ENCODE measurements at places on chromosomes 13 and 19.

- no peak for DNase-seq
Measured at GRCh38 chr13:51995677-51996551, 15.3 kb downstream of the ATP7B start.

DNA sequence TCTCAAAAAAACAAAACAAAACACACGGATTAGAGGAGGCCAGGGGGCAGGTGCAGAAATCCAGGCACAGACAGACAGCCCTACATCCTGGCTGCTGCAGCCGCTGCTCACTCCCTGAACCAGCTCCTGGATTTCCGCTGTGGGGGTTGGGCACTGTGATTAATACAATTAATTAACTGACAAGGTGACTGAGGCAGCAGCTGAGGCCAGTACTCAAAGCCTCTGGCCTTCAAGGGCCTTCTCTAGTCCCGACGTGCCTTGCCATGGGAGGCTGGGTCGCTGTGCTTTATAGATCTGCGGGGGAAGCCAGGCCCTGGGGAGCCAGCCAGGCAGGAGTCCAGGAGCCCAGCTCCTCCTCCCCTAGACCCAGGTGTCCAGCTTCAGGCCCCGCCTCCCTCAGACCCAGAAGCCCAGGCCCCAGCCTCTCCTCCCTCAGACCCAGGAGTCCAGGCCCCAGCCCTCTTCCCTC is 4.6 kb downstream of the NECTIN2 start:
- no peak for DNase-seq

- no peak for DNase-seq
Measured at GRCh38 chr13:99191900-99192399, 8.7 kb upstream of the UBAC2 start.

- DNase-seq: no peak
Measured at GRCh38 chr19:13841086-13841961, 35.6 kb upstream of the NANOS3 start.

- DNase-seq: no peak
Measured at GRCh38 chr13:48297131-48297786, 6.3 kb upstream of the RB1 start.

- no peak for DNase-seq
Measured at GRCh38 chr13:26230703-26231102, 8.6 kb upstream of the RNF6 start.

GRCh38 chr19:40365613-40366401 is 17.3 kb downstream of the PLD3 start:
- DNase-seq: peak; percentile 70

- DNase-seq: no peak
Measured at GRCh38 chr13:31322026-31322425, 122.3 kb downstream of the B3GLCT start.

- no peak for DNase-seq
Measured at GRCh38 chr19:28021259-28022185, 1191.4 kb downstream of the UQCRFS1 start.

DNA sequence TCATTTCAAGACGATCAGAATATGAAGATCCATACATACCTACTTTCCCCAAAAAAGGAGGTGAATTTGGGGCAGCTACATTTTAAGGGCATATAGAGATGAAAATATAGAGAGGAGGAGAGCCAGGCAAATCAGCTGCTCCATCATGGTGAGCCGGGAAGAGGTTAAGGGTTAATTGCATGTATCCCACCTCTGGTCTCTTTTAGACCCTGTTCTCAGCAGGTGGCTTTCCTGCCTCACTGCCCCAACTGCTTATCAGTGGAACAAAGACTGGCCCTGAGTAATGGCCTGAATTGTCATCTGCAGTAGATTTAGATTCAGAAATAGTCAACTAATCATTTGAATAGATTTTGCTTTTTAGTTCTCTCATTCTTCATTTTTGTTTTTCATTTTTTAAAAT is 206.6 kb downstream of the SPRY2 start:
- DNase-seq: no peak

GRCh38 chr19:37966211-37966661 is 59.2 kb downstream of the SIPA1L3 start:
- DNase-seq: no peak

- no peak for DNase-seq
Measured at GRCh38 chr19:17404015-17404414, 1.4 kb downstream of the BST2 start.

- DNase-seq: no peak
Measured at GRCh38 chr19:33156334-33156733, 24.4 kb downstream of the WDR88 start.

GRCh38 chr19:51822325-51822724 is 27.4 kb downstream of the FPR3 start:
- no peak for DNase-seq

GRCh38 chr19:37907735-37908455 is 887 bp downstream of the SIPA1L3 start:
- DNase-seq: no peak

DNA sequence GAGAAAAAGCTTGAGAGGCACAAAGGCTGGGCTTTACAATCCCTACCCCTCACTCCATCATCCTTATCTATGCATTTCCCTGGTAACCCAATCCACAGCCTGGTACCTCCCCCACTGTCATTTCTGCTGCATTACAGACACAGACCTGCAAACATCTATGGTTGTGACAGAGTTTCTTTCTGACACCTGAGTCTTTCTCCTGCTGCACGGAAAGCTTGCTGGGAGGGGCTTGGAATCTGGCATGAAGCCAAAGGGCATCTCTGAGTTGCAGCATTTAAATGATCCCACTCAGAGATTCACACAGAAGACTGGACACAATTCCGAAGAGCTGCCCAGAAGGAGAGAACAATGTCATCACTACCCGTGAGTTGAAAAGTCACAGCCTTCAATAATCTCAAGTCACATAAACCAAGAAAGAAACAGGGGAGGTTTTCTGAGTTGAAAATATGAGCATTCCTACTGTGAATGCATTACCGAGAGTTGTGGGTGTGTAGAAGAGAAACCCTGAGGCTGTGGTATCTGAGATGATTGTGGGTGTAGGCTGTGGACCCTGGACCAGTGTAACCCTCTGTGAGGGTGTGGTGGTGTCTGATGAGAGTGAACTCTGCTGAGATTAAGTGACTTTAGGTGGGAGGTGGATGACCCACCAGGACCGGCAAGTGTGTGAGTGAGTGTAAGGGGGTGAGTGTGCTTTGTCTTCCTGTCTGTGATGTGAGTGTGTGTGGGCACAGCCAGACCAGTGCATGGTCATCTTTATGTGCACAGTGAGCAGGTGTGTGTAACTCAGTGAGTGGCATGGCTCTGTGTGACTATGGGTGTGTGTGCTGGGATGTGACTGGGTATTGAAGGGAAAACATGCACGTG is at the start of gene LGALS14:
LGALS14 (plus strand) TSS at position 301 of the 864 bp plus-strand sequence; CDS start at position 349, 48 bp downstream.
- no peak for DNase-seq

DNA sequence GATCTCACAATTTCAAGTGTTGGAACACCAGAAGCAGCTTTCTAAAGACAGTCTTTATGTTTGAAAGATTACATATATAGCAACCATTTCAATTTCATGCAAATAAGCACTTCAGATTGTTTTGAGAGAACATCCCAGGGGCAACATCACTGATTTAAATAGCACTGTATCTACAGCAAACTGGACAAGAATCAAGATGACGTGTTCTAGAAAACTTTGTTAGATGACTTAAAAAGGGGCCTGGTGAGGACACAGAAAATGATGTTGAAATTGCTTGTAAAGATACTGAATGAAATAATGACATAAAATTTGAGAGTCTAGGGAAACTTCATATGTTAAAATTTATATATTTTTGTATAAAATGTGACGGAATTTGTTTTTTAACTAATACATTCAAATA is 277.1 kb downstream of the KLF12 start:
- no peak for DNase-seq

- no peak for DNase-seq
Measured at GRCh38 chr13:31168736-31169135, 7.0 kb upstream of the HSPH1 start.

All from iPS DF 6.9 (cell line).